ENCODE measurements at places on chromosomes 11 and 22.

- no peak for DNase-seq
These were observed 464 bp upstream of the CECR2 start for GRCh38 chr22:17368554-17369438.

- DNase-seq: no peak
These were observed 35.1 kb downstream of the FBLN1 start for GRCh38 chr22:45537734-45538181.

DNA sequence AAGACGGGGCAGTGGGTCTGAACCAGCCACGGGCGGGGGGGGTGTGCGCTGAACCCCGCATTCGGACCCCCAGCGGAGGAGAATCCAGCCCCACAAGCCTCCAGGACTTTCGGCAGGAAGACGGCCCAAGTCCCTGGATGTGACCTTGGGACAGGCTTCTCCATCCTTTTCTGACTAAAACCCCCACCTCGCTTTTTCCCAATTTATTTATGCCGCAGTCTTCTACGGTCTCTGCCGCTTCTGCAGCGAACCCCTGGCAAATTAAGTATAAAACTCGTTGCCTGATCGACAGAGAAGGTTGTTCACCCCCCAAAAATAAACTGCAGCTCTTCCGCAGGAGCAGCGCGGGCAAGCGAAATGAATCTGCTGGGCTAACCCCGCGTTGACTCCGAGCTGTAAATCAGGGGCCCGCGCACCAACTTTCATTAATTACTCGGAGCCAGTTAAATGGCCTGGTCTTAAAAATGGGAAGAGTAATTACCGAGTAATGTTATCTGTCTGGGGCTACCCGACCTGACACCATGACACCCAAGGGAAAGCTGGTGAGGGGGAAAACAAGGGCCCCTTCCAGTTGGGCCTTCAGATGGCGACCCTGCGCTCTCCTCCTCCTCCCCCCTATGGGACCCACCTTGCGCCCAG, 6.6 kb downstream of the WT1 start:
- DNase-seq: no peak

- DNase-seq: no peak
These were observed 43.5 kb downstream of the PPFIA1 start for GRCh38 chr11:70313945-70314344.

DNA sequence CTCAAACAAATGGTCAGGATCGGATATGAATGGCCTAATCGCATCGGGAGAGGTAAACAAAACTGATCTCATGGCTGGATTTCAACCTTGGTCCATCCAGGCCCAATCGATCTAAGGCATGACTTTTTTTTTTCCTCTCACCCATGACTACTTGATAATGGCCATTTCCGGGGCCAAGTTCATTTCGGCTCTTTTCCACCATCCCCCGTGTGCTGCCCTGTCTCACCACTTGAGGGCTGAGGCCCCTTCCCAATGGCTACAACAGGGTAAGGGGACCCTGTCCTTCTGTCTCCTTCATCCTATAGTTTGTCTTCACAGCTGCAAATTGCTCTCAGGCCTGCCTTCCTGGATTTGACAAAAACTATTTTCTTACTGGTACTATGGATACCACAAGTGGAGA, 26.7 kb downstream of the GRAP2 start:
- no peak for DNase-seq

DNA sequence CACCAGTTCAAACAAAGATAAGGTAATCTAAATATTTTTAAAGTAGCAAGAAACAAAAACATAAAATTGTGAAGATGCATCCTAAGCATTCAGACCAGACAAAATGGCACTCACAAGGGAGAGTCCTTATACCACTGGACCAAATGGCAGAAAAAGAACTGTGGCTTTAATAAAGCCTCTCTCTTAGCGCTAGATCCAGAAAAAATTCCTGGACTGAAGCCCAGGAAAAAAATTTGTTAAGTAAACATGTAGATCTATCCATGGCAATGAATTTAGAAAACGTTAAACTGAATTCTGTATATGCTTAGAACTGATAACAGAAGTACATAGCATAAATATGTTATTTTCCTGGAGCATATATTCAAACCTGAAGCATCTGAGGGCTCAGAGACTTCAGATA, 11.8 kb upstream of the CD59 start:
- DNase-seq: no peak

GRCh38 chr11:125268611-125269010, 104.1 kb downstream of the PKNOX2 start:
- DNase-seq: no peak

DNA sequence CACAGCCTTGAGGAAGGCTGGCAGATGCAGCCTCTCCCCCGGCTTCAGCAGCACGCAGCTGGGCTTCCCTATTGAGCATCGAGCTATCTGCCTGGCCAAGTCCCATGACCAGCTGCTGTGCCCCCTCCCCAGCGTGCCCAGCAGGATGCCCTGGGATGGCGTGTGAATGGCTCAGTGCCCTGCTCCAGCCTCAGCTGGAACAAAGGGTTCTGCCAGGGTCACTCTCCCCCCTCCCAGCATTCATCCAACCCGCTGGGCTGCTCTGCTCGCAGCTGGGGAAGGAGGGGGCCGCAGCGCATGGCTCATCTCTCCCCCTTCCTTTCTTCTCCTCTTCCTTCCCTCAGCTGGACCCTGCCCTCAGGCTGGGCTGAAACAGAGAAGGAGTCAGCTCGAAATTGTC, 14.5 kb downstream of the LRP4 start:
- DNase-seq: no peak

- DNase-seq: no peak
These were observed 38.4 kb upstream of the CWF19L2 start for GRCh38 chr11:107496011-107496410.

GRCh38 chr22:48644108-48644507, 1183.6 kb downstream of the BRD1 start:
- DNase-seq: no peak

DNA sequence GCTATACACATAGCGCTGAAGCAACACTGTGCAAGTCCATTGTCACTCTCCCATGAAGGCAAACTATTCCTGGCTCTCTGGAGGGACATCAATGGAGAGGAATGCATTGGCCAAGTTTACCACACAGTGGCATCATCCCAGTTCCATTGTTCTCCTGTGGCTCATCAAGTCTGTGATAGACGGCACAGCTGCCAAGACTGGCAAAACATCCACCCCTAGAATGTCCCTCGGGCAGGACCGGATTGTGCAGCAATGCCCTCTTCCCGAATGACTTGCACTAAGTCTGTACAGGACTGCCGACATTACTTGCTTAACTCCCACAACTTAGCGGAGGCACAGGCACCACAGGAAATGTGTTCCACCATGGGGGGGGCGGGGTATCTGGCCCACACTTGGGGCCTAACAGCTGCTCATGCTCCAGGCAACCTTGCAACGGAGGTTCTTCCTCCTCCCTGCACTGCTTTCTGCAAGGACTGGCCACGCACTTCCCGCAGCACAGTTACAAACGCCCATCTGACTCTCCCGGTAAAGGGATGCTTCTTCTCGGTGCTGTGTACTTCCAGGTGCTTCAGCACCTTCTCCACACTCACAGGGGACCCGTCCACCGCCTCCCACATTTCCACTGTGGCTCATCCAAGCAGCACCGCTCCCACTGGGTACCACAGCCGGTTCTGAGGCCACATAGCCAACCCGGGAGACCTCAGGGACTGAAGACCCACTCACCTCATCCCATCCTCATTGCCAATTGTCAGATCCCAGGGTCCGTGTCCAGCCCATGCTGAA, 1309.6 kb upstream of the RAG2 start:
- DNase-seq: no peak

GRCh38 chr22:39534591-39535356, 2.2 kb upstream of the RPS19BP1 start:
- DNase-seq: no peak

- no peak for DNase-seq
These were observed 290.7 kb downstream of the TBC1D22A start for GRCh38 chr22:47053013-47053725.

DNA sequence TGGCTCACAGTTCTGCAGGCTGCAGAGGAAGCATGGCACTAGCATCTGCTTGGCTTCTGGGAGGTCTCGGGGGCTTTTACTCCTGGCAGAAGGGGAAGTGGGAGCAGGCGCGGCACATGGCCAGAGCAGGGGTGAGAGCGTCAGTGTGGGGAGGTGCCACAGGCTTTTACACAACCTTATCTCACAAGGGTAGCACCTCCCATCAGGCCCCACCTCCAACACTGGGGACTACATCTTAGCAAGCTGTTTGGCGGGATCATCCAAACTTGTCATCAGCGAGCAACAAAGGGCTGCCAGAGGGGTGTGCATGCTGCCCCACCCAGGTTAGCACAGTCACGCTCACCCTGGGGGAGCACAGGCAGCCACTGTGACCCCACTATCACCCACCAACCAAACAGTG, 18.9 kb upstream of the YPEL1 start:
- DNase-seq: no peak

- peak; percentile 80 for DNase-seq
These were observed 7.8 kb upstream of the PYGM start for GRCh38 chr11:64767344-64768299.
